Forelimb muscle (tissue), 1 donor: ENCODE measurements at places on chromosomes 1 and 21.

GRCh38 chr1:244236101-244236500 is 185.0 kb downstream of the ZBTB18 start:
- no peak for DNase-seq

- DNase-seq = no peak
Observed at GRCh38 chr1:9107136-9107535, 21.8 kb downstream of the GPR157 start.

DNA sequence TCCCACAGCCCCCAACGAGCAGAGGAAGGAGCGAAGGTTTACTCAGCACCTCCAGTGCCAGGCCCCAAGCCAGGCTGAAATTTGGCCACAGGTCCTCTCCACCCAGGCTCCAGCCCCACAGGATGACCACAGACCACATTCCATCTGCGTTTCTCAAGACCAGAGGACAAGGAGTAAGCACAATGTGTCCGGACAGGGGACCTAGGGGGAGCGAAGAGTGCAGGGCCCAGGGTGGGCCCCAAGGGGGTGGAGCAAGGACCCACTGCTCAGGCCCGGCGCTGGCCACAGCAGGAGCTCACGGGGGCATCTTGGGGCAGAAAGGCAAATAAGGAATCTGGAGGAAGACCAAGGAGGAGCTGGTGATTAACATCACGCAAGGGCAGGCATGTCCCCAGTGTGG is 100.5 kb downstream of the NPHP4 start:
- no peak for DNase-seq

DNA sequence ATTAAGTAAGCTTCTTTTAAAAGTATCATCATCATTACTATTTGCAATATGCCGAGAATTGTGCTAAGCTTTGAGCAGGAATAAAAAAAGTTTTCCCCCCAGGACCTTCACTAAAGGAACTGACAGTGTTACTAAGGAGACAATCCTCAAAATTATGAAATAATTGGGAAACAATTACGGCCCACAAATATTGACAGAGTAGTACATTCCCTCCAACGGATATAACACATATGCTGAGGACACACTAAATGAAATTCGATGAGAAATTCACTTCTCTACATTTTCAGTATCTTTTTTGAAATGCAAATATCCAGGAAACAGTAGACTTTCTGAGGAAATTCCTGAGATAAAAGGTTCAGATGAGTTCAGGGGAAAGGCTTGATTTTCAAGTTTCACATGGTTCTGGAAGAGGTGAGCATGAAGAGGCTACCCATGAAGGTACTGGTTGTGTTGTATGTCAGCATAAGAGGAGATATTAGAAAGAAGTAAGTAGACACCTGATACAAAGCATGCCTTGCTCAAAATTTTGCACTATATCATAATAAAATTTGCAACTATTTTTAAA is 171.2 kb upstream of the NR5A2 start:
- DNase-seq = no peak

GRCh38 chr1:110511436-110511835 is 7.5 kb downstream of the KCNA10 start:
- DNase-seq = no peak

DNA sequence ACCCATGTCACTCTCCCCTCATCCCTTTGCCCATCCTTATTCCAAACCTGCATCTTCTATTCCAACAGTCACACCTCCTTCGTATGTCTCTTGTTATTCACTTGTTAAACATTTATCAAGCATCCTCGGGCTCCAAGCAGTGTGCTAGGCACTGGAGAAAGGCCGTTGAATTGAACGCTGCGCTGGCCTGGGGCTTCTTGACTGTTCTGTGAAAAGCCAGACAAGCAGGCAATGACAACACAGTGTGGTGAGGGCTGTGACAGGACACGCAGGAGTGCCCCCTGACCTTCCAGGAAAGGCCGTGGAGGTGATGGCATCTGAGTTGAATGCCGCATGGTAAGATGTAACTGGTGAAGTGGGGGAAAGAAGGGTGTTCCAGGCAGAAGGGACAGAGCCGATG is 19.2 kb downstream of the ETV3 start:
- DNase-seq = no peak

DNA sequence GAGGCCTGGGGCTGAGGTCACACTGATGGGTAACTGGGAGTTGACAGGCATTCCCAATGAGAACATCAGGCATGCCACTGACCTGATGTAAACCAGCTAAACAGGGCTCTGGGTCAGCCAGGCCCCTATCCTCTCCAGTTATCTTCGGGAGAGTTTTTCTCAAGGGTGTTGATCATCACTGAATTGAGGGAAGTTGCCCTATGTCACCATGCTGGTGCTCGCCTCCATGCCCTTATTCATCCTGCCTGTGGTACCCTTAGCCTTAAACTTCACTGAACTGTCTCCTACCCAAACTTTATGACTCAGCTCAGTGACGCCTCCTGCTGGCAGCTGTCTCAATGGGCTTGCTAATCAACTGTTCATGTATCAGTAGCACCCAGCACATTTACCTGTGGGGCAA is 80.7 kb upstream of the TNR start:
- no peak for DNase-seq

DNA sequence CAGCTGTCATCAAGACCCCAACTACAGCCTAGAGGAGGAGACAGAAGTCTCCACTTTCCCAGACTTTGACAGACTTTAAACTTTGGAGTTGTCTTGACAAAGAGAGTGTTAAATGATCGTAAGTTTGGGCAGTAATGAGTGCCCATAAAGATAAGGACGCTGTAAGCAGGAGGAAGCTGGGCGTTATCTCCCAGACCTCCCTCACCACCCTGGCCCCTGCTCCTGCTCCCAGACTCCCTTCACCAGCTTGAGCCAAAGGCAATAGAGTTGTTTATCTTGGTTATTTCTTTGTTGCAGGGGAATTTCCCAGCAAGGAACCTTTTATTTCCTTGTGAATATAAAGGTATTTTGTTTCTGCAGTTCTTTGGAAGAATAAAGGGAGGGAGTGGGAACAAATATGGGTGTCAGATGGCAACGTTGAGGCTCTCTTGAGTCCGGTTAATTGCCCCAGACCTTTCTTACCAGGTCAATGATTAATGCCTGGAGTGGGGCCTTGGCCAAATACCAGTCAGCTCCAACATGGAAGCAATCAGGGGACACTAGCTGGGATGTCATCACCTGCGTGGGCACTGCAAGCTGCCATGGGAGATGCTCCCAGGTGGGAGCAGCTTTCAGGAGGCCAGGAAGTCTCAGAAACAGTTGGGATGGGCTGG is 4.4 kb downstream of the PIGR start:
- DNase-seq = no peak
